ENCODE measurements at places on chromosomes 5 and 9. TPM values are rescaled to one million over a fixed set of nuclear protein-coding genes. Genes with fewer than 3 reads are reported as not detected.

DNA sequence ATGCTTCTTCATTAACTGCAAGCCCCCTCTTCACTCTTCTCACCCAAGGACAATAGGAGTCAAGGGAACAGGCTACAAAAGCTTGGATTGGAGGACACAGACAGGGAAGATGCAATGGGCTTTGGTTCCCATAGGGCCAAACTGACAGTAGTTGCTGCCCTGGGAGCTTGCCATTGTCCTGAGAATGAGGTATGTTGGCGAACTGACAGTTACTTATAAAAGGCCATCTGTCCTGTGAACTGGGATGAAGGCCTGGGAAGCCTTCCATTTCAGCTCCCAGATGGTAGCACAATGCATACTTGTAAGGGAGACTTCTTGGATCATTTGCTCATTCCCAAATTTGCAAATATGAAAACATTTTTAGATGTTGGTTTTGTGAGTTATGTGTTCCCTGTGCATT is 88.9 kb downstream of the SNCAIP start:
- no peak for DNase-seq

Gene EIF4E1B
- total RNA-seq, result not detected

DNA sequence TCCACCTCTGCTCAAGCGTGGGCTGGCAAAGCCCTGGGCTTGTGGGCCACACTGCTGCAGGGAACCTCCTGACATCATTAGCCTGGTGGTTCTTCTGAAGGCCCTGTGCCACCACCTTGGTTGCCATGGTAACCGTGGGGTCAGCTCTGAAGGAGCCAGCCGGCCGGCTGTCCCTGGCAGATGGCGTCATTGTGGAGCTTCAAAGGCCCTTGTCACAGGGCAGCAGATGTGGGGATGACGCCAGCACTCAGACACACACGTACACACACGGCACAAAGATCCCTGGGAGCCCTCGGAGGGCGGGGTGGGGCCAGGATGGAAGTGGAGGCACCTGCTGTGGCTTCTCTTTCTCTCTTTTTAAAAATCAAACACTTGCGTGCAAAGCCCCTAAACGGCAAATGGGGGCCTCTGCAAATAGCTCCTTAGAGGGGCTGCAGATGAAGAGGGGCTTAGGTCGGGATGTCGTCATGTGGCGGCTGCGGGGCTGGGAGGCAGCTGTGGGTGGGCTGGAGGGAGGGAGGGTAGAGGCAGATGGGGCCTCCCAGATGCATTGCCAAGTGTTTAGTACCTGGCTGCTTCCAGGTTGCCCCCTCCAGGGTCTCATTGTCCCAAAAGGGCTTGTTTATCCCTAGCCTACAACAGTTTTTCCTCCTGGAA is 19.5 kb upstream of the RPL26L1 start:
- DNase-seq, result no peak

GRCh38 chr5:2181149-2181548 is 298.4 kb upstream of the IRX4 start:
- DNase-seq, result no peak

DNA sequence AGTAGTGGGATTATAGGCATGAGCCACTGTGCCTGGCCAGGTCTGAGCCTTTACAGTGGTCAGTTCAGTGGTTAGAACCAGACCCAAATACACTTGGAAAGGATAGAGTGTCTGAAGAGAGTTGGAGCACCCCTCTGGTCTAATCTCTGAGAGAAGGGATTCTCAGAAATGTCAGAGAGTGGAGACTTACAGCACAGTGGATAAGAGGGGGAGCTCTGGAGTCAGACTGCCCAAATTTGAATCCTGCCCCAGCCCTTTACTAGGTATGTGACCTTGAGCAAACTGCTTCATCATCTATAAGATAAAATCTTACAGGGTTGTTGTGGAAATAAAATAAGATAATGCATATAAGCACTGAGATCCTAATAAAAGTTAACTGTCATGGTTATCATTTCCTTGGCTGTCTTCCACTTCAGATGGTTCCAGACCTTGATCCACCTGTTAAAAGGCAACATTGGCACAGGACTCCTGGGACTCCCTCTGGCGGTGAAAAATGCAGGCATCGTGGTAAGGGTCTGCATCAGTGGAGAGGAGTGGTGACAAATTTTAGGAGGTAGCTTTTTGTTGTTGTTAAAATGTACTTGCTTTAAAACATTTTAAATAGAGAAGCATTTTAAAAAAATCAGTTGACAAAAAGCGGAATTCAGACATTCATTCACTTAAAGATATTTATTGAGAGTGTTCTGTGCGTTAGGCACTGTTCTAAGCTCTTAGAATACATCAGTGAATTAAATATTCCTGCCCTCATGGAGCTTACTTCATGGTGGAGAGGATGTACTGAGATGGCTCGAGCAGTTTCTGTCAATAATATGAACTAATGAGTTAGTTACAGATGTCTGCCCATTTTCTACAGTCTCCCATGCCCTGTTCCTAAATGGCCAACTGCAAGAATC is 16.0 kb downstream of the SLC36A1 start:
- no peak for DNase-seq

DNA sequence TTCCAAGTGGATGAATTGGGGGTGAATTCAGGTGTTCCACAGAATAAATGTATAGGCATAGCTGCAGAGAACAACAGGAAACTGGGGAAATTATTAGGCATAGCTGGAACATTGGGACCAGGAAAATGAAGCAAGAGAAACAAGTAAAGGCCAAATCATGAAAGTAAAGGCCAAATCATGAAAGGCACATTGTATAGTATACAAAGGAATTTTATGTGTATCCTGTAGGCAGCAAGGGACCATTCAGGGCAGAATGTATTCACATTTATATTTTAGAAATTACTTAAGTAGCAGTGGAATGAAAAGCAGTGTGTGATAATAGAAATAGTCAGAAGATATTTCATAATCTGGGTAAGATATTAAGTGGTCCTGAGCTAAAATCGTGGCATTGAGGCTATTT is 127.3 kb upstream of the GRHPR start:
- no peak for DNase-seq

GRCh38 chr9:2478421-2478820 is 143.2 kb upstream of the VLDLR start:
- DNase-seq, result no peak

GRCh38 chr5:172059661-172060100 is 53.2 kb upstream of the FBXW11 start:
- peak; percentile 43 for DNase-seq

Gene PCDHGC5
- total RNA-seq, result 2.2 TPM

Gene LMNB1
- total RNA-seq, result 27.3 TPM
